ENCODE measurements at places on chromosomes 6 and 20.

DNA sequence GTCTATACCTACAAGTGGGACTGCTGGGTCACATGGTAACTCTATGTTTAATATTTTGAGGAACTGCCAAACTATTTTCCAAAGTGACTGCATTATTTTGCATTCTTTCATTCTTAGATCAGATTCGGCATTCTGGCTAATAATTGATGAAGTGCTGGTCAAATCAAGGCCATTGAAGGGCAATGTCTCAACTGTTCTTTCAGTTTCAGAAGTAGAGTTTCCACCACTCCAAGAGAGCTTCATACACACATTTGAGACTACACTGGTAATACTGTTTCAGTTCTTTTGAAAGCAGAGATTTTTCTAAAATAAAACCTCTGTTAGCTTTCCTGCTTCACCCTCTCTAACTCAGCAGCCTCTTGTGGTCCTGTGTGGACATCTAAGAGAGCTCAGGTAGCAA is 154.5 kb downstream of the CFAP61 start:
- no peak for DNase-seq

- DNase-seq: peak; percentile 61
Measured at GRCh38 chr6:73739096-73739495, 43.1 kb downstream of the CD109 start.

DNA sequence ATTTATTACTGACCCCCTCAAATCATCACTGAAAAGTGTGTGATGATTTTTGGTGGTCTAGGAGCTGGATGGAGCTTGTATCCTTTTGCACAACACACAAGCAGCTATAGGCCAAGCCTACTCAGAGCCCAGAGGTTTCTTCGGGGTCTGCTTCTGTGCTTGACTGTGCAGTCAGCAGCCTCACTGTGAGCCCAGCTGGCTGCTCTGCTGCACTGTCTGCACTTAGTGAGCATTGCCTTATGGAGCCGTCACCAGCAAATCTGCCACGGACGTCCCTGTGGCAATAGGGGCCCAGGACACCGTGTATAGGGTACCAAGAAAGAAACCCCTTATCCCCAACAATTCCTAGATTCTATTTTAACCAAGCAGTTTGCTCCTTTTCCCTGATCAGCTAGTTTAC is 38.6 kb upstream of the GMPR start:
- no peak for DNase-seq

DNA sequence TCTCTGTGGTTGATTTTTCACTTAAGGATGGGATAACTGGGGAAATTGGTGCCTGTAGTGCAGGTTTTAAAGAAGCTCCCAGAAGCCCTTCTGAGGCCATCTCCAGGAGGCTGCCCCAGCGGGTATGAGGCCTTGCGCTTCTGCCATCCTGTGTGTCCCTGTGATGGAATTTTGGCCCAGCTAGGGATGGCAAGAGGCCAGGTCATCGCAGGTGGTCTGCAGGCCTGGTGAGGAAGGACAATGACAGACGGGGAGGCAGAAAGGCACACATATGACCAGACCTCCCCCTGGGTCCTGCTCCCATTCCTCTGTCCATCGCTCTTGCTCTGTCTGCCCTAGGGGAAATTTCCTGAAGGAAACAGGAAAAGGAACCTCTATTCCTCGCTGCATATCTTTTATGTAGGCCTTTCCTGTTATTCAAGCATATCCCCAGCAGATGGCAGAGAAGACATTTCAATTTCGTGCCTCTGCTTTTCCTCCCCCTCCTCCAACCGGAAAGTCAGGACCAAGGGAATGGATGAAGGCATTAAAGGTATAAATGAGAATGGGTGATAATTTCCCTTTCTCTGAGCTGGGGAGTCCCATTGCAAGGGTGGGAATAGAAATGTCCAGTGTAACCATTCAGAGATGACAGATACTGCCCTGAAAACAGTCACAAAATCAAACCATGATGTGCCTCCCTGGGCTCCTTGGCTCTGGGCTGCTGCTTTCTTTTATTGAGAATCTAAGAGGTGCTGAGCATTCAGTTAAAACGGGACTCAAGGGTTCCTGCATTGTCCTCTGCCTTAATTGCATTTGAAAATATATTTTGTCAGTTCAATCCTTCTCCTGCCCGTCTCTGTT is 17.6 kb upstream of the HLA-F start:
- no peak for DNase-seq

- DNase-seq: no peak
Measured at GRCh38 chr20:63484651-63485403, 12.4 kb upstream of the KCNQ2 start.
